Activated effector memory CD4-positive, alpha-beta T cell treated with Interleukin-2 at 50 U/mL for 16 hours (primary cell): ENCODE measurements at places on chromosomes 5 and 9.
A peak's percentile ranks its signal among the peaks of the same experiment; 100 is the strongest.

- no peak for DNase-seq
Observed at GRCh38 chr9:35501946-35502345, 12.0 kb downstream of the RUSC2 start.

- DNase-seq: no peak
Observed at GRCh38 chr5:5085381-5085780, 54.7 kb upstream of the ADAMTS16 start.

DNA sequence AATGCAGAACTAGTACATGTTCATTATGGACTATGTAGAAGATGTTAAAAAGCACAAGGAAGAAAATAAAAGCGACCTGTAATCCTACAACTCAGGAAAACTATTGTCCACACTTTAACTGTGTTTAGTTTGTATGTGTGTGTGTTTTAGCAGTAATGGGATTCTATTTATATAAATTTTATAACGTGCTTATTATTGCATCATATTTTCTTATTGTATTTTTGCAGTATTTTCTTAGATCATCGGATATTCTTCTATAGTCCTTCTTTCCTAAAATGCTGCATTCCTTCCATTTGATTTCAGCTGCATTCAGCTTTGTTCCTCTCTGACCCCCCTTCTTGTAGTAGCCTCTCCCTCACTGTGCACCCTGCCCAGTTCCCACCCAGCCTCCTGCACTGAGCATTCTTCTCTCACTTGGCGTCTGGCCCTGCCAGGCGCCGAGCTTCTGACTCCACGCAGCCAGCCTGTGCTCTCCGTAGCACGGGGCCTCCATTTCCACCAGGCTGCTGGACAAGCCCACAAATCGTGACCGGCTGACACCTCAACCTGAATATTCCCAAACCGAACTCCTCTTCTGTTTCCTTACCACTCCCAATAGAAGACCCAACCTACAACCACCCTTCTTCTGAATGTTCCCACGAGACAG, 39.9 kb downstream of the MVB12B start:
- DNase-seq: no peak

DNA sequence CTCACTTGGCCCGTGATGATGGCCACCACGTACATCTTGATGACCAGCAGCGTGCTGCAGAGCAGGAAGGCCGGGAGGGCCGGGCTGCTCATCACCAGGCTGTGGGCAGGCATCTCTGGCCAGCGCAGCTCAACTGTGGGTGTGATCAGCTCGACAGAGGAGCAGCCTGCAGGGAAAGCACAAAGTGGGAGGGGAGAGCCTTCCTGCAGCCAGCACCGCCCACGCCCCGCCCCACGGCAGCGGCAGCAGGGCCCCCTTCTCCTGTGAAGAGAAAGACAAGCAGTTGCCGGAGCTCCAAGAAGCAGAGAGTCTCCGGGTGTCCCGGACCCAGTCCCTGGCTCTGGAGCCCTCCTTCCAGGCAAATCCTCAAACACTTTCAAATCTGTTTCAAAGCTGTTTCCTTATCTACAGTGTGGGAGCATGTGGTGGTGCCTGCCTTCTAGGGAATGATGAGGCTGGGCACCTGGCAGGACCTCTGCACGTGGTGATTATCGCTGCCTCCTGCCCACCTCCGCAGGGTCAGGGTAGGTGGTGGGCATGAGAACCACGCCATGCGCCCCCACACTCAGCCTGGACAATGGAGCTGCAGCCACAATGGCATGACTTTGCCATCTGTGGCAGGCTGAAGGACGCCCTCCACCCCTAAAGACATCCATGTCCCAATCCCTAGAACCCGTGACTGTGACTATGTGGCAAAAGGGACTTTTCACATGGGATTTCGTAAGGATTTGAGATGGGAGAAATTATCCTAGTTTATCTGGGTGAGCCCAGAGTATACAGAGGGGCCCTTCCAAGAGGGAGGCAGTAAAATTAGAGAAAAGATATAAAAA, at the start of gene PTGES:
Gene PTGES (minus strand): TSS at position 143 of the 830 bp plus-strand sequence. CDS start 30 bp downstream, at position 113.
- DNase-seq: peak; percentile 23

DNA sequence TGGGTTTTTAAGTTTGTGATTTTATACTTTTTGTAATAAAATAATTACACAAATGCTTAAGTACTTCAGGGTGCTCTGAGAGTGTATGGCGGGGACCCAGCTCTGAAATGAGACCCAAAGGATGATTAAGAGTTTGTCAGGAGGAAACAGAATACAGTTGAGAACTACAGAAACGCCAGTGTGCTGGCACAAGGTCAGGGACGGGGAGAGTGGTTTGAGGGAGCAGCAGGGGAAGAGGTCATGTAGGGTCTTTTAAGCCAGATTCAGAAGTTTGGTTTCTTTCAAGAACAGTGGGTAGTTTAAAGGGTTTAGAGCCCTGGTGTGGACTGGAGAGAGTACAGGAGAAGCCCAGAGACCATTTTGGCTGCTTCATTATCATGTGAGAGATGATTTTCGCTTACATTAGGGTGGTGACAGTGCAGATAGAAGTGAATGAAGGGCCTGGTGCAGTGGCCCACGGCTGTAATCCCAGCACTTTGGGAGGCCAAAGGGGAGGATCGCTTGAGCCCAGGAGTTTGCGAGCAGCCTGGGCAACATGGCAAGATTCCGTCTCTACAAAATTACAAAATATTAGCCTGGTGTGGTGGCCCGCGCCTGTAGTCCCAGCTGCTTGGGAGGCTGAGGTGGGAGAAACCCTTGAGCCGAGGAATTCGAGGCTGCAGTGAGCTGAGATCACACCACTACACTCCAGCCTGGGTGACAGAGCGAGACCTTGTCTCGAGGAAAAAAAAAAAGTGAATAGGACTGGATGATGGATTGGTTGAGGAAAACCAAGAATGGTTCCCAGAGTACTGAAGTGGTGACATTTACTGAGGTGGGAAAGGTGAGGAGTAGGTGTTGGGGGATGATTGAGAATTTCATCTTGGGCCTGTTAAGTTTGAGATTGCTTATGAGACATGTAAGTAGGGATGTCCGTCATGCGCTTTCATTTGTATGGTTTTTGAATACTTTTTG, 1.4 kb upstream of the ETF1 start:
- DNase-seq: no peak

DNA sequence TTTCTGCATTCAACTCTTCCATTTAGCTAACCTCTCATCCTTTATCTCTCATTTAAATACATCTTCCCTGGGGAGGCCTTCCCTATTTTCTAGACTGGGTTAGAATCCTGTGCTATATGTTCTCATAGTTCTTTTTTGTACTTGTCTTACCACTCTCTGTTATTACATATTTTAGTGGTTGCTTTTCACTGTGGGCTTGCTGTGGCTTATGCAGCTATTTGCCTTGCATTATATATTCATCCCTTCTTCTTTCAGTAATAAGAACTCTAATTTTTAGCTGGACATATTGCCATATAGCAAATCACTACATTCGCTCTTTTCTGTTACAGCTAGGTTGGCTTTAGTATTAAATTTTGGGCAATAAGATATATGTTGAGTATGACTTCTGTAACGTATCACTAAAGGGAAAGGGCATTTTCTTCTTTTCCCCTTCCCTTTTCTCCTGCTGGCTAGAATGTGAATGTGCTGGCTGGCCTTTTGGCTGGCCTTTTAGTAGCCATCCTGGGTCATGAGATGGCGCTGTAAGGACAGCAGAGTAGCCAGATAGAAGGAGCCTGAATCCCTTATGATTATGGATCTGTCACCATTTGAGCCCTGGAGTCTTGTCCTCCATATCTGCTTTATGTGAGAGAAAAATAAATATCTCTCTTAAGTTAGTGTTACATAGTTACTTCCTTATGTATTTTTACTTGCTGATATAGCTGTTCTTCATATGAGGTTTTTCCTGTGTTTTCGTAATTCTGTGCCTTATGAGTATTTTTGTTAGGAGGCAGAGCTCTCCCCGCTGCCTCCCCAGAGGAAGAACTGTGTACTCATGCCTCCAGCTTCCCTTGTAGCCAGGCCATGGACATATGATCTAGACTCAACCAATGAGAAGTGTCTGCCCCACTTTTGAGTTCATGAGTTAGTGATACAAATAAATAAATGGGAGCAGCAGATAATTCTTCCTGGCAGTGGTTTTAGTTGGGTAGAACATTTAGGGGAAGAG, 65.8 kb downstream of the NDUFAF2 start:
- no peak for DNase-seq

- no peak for DNase-seq
Observed at GRCh38 chr9:26684029-26684428, 208.6 kb downstream of the CAAP1 start.

DNA sequence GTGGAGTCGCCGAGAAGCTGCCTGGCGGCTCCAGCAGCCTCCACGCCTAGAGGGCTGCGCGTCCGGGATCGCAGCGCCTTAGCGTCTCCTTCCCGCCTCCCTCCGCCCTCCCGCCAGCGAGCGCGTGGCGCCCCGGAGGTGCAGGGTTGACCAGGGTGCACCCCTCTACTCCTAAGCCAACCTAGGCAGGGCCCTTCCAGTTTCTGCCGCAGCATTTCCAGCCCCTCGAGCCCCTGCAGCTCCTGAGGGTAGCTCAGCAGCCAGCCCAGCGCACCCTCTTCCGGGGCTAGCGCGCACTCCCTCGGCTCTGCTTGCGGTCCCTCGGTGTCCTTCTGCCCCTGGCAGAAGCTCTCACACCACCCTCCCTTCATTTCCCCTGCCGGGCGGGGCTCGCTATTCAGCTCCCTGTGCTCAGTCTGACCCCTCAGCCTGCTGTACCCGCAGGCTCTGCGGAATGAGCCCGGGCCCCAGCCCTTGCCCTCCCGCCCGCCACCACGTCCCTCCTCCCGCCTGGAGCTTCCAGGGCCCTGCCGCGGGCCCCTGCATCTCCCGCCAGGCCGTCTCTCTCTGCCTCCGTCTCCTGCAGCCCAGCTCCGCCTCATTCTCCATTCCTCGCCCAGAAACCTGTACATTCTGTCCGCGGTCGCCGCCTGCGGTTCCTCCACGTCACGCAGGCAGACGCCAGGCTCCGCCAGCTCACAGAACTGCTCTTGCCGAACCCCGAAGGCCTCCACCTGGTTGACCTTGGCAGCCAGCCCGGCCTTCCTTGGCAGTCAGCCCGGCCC, 61.8 kb downstream of the SPATA31C2 start:
- peak; percentile 8 for DNase-seq

- DNase-seq: no peak
Observed at GRCh38 chr9:84153885-84154284, 173.3 kb downstream of the RMI1 start.

DNA sequence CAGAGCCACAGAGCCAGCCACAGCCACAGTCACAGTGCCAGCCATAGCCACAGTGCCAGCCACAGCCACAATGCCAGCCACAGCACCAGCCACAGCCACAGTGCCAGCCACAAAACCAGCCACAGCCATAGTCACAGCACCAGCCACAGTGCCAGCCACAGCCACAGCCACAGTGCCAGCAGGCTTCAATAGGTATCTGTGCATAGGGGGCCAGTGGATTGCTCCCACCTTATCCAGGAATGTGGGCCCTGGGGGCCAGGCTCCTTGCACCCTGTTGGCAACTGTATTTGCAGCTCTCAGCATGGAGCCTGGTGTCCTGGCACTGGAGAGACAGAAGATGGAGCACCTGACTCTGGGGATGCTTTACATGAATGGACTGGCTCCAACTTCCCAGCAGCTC, 111.7 kb upstream of the IRX2 start:
- DNase-seq: no peak

DNA sequence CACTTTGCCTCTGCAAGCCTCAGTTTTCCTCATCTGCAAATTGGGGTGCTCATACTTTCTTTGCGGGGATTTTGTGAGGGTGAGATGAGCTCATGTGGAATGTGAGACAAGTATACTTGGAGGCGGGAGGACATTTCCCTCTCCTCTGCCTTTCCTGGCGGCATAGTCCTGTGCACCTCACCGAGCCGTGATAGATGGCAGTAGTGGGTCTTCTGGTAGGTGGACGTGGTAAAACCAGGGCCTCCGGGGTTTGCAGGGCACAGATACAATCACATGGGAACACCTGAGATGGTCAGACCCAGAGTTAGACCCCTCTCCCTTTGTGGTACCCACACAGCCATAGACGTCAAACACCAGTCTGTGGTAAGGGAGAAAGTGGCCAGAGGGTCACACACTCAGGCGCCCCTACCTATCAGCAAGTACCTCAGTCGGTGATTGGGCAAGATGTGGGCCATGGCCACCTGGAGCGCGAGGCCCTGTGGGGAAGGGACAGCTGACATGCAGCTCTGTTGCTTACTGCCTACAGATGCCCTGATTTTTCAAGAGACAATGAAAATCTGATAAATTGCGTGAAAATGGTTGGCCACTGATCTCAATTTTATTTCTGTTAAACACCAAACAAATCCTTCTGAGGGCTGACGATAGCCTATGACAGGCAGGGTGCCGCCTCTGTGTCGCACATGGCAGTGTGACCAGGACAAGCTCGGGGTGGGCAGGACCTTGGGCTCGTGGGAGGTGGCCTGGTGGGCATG, 9.9 kb downstream of the ERGIC1 start:
- DNase-seq: no peak

- DNase-seq: no peak
Observed at GRCh38 chr9:26756881-26757280, 135.7 kb downstream of the CAAP1 start.

- no peak for DNase-seq
Observed at GRCh38 chr9:22052376-22052945, 43.4 kb upstream of the CDKN2B start.

DNA sequence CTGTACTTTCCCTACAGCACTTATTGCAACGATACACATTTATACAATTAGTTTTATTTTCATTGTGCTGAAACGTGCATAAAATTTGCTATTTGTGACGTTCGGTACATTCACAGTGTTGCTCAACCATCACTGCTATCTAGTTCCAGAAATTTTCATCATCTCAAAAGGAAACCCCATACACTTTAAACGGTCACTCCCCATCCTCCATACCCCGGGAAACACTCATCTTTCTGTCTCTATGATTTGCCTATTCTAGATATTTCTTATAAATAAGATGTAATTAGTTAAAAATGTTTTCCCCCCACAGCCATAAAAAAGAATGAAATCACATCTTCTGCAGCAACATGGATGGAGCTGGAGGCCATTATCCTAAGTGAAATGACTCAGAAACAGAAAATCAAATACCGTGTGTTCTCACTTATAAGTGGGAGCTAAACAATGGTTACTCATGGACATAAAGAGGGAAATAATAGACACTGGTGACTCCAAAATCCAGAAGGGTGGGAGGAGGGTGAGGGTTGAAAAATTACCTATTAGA, 40.2 kb upstream of the TEX48 start:
- no peak for DNase-seq

DNA sequence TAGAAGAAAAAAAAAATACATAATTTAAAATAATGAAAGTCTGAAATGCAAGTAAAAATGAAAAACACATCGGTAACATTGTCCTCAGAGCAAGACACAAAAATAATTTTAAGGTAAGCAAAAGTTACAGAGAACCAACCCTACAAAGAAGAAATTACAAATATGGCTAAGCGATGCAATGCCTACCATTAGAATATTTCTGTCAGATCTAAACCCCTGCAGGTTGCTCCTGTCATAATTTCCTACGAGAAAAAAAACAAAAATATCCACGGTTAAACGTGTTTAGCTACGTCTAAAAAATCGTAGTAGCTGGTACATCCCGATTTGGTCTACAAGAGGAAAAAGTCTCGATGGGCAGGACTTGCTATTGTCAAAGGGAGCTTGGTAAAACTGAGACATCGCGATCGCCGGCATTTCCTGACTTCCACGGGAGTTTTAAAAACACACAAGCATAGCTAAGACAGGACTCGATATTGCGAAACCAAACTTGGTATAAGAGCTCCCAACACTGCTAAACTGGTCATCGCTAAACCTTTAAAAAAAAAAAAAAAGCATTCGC, 1.1 kb upstream of the ANXA2R start:
- DNase-seq: peak; percentile 37
